ENCODE measurements at places on chromosomes 7 and 10.

DNA sequence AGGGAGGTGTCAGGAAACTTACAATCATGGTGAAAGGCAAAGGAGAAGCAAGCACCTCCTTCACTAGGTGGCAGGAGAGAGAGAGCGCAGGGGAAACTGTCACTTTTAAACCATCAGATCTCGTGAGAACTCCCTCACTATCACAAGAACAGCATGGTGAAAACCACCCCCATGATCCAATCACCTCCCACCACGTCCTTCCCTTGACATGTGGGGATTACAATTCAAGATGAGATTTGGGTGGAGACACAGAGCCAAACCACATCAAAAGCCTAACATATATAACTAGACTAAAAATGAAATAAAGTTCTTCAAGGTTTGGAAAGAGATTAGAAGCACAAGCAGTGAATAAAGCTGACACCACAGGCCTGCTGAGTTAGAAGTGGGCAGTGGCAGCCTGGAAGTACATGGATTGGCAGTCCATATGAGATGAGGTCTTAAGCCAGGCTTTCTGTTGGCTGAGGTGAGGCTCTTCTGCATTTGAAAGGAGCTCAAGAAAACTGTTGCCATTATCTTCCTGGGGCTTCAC lies 96.4 kb upstream of the MDFIC start:
- no peak for DNase-seq

- DNase-seq = no peak
Measured at GRCh38 chr7:142496545-142496991, 238.7 kb upstream of the PRSS58 start.

- no peak for DNase-seq
Measured at GRCh38 chr7:33562996-33563395, 342.3 kb upstream of the BMPER start.

DNA sequence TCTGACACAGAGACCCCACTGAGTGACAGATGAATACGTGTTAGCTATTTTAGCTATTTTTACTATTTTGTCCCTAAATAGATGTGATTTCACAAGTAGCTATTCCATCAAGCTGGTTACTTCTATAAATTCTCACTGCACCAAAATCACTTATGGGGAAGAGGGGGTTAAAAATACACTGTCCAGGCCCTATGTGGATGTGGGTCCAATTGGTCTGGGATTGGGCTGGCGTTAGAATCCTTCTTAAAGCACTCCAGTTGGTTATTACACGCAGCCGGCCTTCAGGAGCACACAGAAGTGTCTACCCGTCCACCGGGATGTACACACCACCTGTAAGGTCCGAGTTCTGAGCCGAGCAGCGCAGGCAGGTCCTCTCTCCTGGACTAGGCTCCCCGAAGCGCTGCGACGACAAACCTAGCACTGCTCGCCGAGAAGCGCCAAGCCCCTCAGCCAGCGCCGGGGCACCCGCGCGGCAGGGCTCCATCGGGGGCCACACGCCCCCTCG lies 222.3 kb upstream of the MKLN1 start:
- no peak for DNase-seq

GRCh38 chr10:2262333-2262732 lies 525.0 kb upstream of the ADARB2 start:
- no peak for DNase-seq

GRCh38 chr7:127943541-127944521 lies 87.4 kb downstream of the LRRC4 start:
- no peak for DNase-seq

- DNase-seq = no peak
Measured at GRCh38 chr7:151088856-151089699, 2.8 kb downstream of the AGAP3 start.

GRCh38 chr10:55852900-55853299 lies 508.2 kb downstream of the ZWINT start:
- DNase-seq = no peak

- DNase-seq = peak; percentile 23
Measured at GRCh38 chr10:11017570-11018431, at the start of gene CELF2. Gene CELF2, plus strand, starts transcription at chr10:11017872. Its CDS starts 218 bp downstream, at chr10:11018090.

GRCh38 chr7:21469894-21470293 lies 42.0 kb downstream of the SP4 start:
- DNase-seq = no peak

- no peak for DNase-seq
Measured at GRCh38 chr10:52212062-52212461, 102.0 kb upstream of the DKK1 start.

- DNase-seq = no peak
Measured at GRCh38 chr7:42208572-42208971, 28.4 kb downstream of the GLI3 start.

DNA sequence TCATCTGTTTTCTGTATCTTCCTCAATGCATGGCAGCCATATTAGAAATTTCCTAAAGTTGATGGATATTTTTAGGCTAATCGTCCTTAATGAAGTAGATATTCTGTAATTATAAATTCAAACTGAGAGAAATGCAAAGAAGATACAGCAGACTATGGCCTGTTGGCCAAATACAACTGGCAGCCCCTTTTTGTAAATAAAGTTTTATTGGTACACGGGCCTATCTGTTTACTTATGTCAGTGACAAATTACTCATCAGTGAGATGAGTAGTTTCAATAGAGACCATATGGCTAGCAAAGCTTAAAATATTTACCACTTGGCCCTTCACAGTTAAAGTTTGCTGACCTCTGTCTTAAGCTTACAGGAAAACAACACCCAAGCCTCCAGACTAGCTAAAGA lies 112.3 kb downstream of the HTR7 start:
- no peak for DNase-seq

GRCh38 chr10:17035446-17035845 lies 94.2 kb downstream of the CUBN start:
- DNase-seq = no peak

DNA sequence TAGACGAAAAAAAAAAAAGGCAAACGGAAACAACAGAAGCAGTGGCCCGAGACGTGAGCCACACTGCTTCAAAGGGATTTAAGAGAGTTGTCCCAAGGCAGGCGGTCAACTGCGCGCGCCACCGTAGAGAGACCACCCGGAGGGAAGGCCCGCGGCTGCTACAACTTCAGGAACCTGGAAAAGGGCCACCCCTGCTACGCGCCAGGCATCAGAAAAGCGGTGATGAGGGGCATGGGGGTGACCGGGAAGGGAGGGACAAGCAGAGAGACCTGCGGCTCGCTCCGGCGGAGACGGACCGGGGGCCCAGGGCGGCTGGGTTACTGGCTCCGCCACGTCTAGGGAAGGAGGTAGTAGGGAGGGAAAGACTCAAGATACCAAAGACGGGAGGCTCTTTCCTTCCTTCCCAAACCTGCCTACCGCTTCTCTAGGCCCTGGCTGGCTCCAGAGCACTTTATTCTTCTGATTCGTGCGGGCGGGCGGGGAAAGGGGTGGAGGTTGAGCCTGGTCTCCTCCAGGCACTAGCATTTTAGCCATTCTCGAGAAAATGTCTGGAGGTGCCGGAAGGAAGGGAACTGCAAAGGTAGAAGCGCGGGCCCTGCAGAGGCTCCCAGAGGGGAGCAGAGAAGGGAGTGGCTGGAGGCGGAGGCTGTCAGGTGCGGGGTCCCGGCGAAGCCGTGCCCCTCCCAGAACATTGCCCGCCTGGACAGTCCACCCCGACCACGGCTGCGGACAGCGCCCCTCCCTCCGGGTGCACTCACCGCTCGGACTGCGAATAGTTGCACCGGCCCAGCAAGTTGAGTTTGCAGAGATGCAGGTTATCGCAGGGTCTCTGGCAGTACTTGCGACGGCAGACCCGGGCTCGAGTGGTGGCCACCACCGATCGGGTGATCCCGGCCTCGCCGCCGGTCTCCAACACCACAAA lies 993 bp downstream of the ZC3HAV1 start:
- DNase-seq = no peak

DNA sequence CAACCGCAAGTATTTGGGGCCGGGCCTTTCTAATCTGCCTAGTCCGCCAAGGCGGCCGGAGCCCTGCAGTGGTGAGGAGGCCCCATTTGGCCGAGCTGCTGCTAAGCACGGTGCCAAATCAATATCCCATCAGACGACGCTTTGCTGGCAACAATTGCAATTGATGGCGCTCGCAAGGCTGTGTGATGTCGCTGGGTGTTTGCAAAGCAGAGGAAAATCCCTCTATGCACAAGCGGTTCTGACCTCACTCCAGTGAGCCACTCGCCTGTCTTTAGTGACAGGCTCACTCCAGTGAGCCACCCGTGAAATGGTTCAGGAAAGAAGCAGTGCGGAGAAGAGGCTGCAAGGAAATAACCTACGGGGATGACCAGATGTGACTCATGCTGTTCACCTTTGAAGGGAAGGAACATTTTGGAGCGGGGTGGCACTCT lies 18.3 kb upstream of the PDE1C start:
- DNase-seq = no peak

- DNase-seq = no peak
Measured at GRCh38 chr7:115252461-115252860, 330.6 kb downstream of the MDFIC start.

DNA sequence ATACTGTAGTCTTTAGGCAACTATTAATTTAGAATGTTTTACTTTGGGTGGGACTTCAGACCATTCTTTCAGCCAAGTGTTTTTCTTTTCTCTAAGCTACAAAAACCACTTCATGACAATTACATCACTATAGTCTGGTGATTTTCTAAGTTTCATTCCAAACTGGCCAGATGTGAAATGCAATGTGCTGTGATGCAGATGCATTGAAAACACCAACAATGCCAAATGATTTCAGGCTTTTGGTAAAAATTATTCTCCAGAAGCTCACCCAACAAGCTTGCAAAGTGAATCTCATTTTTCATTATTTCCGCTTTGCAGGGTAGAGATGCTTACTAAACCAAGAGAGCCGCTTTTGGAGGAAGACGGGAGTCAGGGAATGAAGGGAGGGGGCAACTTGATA lies 118.4 kb upstream of the ANK3 start:
- no peak for DNase-seq

GRCh38 chr10:6297951-6298381 lies 95.2 kb downstream of the PFKFB3 start:
- no peak for DNase-seq

GRCh38 chr10:12934777-12935176 lies 66.7 kb downstream of the CCDC3 start:
- DNase-seq = no peak

DNA sequence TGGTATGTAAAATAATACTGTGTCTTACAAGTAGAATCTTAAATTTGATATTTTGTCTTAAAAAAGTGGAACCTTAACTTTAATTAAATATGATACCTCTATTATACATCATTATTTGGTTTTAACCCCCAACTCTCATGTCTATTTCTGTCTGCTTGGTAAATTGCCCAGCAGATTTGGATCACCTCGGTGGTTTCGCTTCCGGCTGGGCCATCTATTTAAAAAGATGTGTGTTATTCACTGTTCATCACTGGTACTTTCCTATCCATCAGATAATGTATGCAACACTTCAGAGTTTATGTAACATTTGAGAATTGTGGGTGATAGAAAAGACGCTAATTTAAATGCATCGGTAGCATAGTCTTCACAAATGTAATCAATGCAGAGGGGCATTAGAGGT lies 119.7 kb downstream of the SND1 start:
- DNase-seq = no peak

- DNase-seq = no peak
Measured at GRCh38 chr10:114859222-114859621, 37.6 kb downstream of the FHIP2A start.

DNA sequence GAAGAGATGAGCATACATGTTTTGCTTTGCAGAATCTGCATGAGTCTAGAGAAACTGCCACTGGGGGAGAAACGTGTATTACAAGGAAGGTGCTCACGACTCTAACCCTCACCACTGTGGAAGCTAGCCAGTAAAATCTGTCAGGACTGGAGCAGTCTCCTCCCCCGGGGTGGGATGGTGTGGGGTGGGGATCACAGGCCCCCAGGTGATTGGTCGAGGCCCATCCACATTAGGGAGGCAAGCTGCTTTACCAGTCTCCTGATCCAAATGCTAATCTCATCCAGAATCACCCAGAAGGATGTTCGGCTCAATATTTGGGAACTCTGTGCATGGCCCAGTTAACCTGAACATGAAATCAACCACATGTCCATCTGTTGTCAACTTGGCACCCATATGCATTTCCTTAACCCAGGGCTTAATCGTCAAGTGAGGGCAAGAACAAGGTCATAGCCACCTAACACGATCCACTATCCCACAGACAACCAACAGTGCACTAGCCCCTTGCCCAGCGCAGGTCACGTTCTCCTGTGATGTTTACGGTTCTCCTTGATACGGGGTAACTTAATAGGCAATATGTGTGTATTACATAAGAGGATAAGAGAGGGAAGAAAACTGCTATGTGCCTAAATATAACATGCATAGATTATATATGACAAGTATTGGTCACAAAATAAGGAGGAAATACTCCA lies 40.8 kb downstream of the DNAJB6 start:
- no peak for DNase-seq

DNA sequence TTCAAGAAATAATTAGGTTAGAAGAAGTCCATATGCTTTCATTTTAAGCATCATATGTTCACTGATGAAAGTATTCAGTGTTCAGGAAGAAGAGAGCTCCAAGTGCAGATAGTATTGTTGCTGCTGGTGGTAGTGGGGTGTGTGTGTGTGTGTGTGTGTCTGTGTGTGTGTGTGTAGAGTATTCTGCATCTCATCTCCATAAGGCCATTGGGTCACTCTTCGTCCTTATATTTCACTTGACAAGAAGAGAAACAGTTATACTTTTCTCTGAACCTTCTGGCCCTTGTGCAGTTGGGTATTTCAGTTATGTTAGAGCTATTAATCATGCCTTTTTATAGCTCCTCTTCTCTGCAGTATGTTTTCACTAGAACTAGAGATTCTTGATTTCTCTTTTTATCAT lies 26.2 kb downstream of the ADAM22 start:
- DNase-seq = no peak

DNA sequence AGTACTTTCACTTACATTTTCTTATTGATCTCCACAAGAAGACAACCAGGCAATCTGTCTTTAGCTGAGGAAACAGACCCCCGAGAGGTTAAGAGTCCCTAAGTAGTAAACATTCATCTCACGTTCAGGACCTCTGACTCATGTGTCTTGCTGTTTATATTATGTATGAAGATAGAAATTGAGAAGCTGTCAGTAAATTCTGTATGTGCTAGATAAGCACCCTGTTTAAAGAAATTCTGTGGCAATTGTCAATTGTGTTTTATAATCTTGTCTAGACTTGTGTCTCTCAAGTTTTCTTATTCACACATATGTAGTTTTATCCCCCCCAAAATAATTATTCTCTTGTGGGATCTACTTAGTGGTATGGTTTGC lies 14.5 kb downstream of the ADK start:
- no peak for DNase-seq
